ENCODE measurements at places on chromosomes 6 and 20.

GRCh38 chr20:43925215-43925614 is 10.6 kb downstream of the TOX2 start:
- no peak for DNase-seq

GRCh38 chr6:7051780-7052442 is 55.9 kb upstream of the RREB1 start:
- DNase-seq, result peak; percentile 12

DNA sequence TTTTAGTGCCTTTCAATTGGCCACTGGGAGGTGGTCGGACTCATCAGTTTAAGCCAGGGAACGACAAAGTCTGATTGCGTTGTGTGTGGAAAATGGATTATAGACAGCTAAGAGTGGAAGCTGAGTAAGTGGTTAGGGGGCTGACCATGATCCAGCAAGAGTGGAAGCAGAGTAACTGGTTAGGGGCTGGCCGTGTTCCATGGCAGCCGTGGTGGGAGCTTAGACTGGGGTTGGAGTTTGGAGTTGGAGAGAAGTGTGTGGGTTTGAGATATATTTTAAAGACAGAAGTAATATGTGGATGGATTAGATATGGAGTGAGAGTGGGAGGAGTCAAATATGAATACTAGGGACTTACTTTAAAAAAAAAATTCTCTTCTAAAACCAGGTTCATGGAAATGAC is 41.7 kb downstream of the LRRN4 start:
- DNase-seq, result no peak

DNA sequence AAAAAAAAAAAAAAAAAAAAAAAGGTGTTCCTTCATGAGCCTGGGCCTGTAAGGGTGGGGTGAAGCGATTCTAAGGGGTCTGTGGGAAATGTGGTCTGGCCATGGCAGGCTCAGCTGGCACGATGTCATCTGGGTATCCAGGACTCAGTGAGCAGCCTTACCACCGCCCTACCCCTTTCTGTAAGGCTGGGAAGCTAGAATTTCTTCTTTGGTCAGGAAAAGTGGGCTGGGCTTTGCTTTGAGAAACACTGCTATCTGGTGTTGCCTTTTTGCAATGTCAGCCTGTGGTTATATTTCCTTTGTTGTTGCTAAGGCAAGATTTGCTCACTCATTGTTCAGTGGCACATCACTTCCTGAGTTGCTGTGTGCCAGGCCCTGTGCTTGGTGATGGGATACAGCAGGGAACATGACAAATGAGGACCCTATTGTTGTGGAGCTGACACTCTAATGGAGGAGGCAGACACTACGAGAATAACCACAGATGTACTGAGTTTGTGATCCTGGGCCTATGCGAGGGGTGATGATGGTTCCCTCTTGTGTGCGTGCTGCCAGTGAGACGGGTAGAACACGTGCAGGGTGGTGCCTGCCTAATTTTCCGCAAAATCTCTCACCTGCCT is 45.9 kb upstream of the ZNFX1 start:
- peak; percentile 56 for DNase-seq

DNA sequence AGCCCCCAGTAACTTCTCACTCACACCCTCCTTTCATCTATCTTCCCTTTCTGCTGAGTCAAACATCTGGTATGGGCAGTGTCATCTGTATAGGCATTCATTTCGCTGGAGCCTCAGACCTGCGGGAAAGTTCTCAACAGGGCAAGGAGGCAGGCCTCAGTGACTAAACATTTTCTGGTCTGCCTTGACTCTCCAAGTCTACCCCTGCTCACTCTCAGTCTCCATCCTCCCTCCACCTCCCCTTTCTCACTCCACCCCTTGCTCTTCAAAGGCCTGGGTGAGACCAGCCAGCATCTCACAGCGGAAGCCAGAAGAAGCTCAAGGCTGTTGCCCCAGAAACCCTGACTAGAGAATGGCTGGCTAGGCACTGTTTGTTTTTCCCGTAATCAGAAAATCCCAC is 105.0 kb upstream of the BEND6 start:
- no peak for DNase-seq

GRCh38 chr6:36110050-36110449 is 20.3 kb upstream of the MAPK13 start:
- no peak for DNase-seq

GRCh38 chr20:11738852-11739251 is 178.8 kb upstream of the BTBD3 start:
- DNase-seq, result no peak

DNA sequence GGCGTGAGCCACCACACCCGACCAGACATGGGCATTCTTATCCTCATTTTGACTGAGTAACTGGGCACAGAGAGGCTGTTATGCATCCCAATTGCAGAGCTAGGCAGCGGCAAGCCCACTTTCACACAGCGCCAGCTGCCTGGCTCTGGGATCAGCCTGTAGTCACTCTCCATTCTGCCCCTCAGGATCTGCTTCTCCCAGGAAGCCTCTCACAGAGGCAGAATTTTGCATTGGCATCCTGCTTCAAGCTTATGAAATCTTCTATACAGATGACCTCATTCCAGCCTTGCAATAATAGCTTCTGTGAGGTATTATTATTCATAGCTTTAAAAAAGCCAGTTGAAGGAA is 37.0 kb upstream of the IER3 start:
- DNase-seq, result peak; percentile 53

- DNase-seq, result no peak
Observed at GRCh38 chr6:99296261-99296660, 53.2 kb downstream of the FAXC start.

- no peak for DNase-seq
Observed at GRCh38 chr6:123306334-123306733, 310.3 kb downstream of the CLVS2 start.

GRCh38 chr6:147384737-147385710 is 123.5 kb upstream of the SAMD5 start:
- DNase-seq, result no peak

- DNase-seq, result no peak
Observed at GRCh38 chr6:228881-229651, 63.2 kb upstream of the DUSP22 start.

- DNase-seq, result no peak
Observed at GRCh38 chr6:29603930-29604329, 19.0 kb downstream of the OR2H2 start.

DNA sequence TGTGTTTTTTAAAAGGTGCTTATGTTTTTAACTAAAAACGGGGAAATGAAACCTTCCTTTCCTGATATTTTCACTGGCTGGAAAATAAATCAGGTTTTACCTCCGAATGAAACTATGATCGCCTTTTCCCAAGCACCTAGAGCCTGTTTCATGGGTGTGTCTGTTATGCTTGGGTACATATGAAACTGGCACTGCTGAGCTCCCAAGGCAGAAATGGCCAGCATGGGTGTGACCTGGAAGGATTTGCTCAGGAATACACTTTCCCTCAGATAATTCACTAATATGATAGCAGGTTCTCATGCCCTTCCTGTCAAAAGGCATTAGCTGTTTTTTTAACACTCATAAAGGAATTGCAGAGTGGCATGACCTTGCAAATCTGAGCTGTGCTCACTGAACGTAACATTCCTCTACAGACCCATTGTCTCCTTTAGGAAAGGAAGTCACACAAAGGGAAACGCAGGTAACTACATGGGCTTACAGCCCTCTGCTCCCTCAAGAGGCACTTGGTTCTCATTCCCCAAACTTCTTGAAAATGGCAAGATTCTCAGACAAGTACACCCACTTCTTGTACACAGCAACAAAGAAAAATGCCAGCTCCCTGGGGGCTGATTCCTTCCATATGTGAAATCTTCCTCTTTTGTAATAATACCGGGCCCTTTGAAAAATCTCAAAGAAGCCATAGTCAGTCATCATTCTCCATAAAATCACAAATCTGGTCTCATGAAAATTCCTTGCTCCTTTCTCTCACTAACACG is 72.7 kb downstream of the METTL24 start:
- DNase-seq, result no peak

DNA sequence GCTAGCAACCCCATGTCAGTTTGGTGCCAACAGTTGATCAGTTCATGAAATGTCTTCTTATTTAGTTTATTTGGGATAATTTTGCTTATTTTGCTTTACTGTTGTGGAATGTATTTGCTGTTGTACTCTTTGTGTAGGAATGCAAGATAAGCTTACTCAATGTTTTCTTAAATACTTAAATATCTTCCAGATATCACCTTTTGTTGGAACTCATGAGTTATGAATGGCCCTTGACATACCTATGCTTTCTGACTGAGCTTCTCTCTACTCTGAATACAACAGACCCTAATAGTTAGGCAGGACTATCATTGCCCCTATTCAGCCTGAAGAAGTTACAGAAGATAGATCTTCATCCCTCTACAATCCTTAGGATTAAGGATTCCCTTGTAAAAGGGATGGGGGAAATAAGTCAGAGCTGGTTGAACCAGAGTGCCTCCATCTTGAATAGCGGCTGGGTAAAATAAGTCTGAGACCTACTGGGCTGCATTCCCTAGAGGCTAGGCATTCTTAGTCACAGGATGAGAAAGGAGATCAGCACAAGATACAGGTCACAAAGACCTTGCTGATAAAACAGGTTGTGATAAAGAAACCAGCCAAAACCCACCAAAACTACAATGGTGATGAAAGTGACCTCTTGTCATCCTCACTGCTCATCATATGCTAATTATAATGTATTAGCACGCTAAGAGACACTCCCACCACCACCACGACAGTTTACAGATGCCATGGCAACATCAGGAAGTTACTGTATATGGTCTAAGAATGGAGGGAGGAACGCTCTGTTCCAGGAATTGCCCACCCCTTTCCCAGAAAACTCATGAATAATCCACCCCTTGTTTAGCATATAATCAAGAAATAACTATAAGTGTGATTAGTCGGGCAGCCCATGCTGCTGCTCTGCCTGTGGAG is 196.9 kb downstream of the AKAP7 start:
- no peak for DNase-seq

DNA sequence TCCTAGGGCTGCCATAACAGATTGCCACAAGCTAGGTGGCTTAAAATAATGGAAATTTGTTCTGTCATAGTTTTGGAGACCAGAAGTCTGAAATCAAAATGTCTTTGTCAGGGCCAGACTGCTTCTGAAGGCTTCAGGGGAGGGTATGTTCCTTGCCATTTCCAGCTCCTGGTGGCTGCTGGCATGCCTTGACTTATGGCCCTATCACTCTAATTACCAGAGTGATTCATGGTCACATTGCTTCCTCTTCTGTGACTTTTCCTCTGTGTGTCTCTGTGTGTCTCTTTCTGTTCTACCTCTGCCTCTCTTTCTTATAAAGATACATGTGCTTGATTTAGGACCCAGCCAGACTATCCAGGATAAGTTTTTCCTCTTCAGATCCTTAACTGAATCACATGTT is 635.2 kb upstream of the IMPG1 start:
- DNase-seq, result no peak

GRCh38 chr6:80339421-80339820 is 232.9 kb downstream of the BCKDHB start:
- no peak for DNase-seq

DNA sequence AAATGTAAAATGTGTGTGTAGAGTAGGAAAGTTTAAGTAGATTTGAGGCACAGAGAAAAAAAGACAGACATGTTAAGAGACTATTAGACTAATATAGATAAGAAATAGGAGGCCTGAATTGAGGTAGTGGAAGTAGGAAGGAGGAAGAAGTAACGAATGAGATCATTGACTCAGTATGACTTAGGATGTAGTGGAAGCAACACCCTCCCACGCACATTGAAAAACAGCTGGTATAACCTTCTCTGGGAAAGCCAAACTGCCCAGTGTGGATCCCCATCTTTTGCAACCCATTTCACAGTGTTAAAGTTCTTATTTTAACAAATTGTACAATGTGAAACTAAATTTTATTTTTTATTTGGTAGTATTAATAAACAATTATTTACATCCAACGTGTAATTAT is 89.1 kb downstream of the GRIK2 start:
- no peak for DNase-seq

GRCh38 chr6:46412662-46413061 is 78.6 kb downstream of the RCAN2 start:
- DNase-seq, result no peak

- no peak for DNase-seq
Observed at GRCh38 chr20:44407402-44408184, 52.1 kb downstream of the HNF4A start.

DNA sequence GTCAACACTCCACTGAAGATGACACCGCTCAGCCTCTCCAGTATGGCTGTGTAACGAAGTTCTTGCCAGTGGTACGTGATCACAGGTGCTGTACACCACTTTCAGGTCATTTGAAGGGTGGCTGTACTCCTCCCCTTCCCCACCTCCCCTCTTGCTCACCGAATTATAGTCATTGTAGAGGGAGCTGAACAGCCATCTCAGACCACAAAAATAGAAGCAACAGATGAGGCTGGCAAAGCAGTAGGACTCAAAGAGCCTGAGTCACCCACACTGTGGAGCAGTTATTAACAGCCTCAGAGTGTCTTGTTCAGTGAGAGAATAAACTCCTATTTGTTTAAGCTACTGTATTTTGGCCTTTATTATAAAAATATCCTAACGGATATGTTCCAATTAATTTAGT is 192.5 kb upstream of the MCHR2 start:
- no peak for DNase-seq

DNA sequence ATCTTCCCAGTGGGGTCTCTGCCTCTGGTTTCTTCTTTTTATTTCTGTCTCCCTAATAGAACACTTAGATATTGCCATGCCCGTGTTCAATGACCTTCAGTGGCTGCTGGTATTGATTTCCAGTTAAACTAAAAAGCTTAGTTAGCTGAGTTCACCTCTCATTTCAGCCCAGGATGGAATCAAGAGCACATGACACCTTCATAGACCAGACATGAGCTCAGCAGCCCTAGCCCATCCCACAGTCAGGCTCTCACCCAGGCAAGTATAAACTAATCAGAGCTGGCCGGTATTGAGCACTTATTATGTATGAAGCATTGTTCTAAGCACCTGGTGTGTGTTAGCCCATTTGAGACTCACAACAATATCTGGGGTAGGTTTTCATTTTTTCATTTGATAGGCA is 33.7 kb upstream of the PLEKHG1 start:
- DNase-seq, result no peak

DNA sequence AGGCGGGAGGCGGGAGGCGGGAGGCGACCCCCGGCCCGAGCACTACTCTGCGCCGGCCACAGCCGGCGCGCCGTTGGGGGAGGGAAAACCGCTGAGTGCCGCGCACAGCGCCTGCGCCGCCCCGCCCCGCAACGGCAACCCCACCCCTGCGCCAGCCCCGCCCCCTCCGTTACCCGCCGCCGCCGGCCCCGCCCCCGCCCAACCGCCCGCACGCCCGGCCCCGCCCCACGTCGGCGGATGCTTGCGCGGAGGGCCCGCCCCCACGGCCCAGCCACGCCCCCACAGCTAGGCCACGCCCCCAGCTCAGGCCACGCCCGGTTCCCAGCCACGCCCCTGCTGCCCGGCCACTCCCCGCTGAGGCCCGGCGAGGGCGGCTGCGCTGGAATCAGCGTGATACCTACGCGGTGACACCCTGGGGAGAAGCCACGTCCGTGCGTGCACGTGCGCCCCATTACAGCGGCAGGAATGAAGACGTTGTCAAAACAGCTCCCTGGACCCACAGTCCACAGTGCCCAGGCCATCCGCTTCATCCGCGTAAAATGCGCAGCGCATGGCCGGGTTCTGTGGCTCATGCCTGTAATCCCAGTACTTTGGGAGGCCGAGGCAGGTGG is at the start of gene TCFL5:
Gene TCFL5 (minus strand): TSS at position 97 of the 611 bp plus-strand sequence. CDS start 152 bp downstream, outside the sequence.
- peak; percentile 77 for DNase-seq

- DNase-seq, result peak; percentile 54
Observed at GRCh38 chr6:47780510-47781356, 1.1 kb upstream of the OPN5 start.
